ENCODE measurements at places on chromosomes 1 and 21. TPM values are rescaled to one million over a fixed set of nuclear protein-coding genes. Genes with fewer than 3 reads are reported as not detected.

The NBPF4 gene
- not detected for total RNA-seq

The THBS3 gene
- total RNA-seq: 18.6 TPM

The SELL gene
- 3.0 TPM for total RNA-seq

The SLC30A2 gene
- 1.0 TPM for total RNA-seq

The CCDC17 gene
- total RNA-seq: 0.44 TPM

The OR2L3 gene
- not detected for total RNA-seq

The GBP6 gene
- total RNA-seq: not detected
